ENCODE measurements at places on chromosomes 1 and 21. TPM values are rescaled to one million over a fixed set of nuclear protein-coding genes. Genes with fewer than 3 reads are reported as not detected.

DNA sequence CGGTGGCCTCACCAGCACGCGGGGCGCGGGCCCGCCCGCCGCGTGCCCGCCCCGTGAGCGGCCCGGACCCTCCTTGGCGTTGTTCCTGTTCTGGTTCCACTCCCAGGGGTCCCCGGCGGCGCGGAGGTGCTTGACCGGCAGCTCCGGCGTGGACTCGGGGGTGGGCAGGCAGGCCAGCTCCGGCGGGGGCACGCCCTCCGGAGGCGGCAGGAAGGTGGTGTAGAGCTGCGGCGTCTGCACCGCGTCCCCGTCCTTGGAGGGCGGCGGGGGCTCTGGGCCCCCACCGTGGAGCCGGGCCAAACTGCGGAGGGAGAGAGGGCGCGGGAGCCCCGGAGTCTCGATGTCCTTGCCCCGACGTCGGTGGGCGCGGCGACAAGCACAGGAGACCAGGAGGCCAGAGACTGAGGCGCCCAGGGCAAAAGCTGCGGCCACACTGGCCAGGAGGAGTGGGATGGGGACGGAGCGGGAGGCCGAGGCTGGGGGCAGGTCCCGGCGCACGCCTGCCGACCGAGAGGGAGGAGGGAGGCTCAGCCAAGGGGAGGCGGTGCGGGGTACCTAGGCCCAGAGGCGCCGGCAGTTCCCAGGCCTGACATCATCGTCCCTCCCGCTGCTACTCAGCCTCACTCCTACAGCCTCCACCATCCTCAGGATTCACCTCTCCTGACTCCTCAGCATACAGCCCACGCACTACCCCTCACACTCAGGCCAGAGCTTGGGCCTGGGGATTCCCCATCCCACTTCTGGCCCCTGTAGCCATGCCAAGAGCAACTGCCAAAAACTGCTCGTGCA, 13.2 kb downstream of the SEMA6C start:
- DNase-seq = no peak

NES gene
- not detected for total RNA-seq

GRCh38 chr1:173392895-173393658, 84.1 kb upstream of the PRDX6 start:
- DNase-seq = no peak

DNA sequence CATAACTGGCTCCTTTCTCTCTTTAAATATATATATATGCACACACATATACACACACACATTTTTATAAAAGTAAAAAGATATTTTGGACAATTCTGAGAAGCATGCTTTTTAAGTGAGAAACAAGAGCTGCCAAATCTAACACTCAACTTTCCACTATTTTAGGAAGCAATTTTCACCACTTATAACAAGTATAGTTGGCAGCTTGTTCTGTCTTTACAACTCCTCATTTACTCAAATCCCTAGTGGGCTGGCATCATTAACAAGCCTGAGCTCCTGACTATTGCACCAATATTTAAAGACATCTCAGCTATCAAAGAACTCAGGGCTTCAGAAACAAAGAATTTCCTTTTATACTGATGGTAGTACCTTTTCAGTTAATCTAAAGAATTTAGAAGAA, 76.6 kb downstream of the RAB3GAP2 start:
- DNase-seq = no peak

NBPF6 gene
- not detected for total RNA-seq

DNA sequence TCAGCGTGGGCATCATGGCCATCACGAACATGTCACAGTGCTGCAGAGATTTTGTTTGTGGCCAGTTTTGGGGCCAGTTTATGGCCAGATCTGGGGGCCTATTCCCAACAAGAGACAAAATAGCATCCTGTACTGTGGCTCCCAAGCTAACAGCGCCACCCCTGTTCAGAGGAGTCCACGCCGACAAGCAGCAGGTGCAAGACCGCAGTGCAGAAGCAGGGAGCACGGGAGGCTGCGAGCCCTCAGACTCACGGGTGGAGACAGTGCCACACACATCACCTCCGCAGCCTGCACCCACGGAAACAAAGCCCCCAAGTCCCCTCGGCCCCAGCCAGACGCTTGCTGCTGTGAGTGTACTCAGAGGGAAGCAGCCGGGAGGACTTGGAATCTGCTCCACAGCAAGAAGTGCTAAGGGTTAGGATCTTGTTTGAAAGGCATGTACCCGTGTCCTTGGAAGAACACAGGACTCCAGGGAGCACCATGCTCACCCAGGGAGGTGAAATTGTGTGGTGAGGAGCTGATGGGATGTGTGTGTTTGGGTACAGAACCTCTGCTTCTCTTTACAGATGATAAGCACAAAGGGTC, 7.1 kb downstream of the TCP10L start:
- DNase-seq = peak; percentile 17

- no peak for DNase-seq
Observed at GRCh38 chr1:244615301-244615700, 37.6 kb upstream of the DESI2 start.

GRCh38 chr1:204177133-204177532, 11.0 kb upstream of the REN start:
- DNase-seq = no peak

- no peak for DNase-seq
Observed at GRCh38 chr1:236604905-236605806, 840 bp upstream of the HEATR1 start.

GRCh38 chr1:24560361-24560760, 4.5 kb downstream of the NCMAP start:
- no peak for DNase-seq

DNA sequence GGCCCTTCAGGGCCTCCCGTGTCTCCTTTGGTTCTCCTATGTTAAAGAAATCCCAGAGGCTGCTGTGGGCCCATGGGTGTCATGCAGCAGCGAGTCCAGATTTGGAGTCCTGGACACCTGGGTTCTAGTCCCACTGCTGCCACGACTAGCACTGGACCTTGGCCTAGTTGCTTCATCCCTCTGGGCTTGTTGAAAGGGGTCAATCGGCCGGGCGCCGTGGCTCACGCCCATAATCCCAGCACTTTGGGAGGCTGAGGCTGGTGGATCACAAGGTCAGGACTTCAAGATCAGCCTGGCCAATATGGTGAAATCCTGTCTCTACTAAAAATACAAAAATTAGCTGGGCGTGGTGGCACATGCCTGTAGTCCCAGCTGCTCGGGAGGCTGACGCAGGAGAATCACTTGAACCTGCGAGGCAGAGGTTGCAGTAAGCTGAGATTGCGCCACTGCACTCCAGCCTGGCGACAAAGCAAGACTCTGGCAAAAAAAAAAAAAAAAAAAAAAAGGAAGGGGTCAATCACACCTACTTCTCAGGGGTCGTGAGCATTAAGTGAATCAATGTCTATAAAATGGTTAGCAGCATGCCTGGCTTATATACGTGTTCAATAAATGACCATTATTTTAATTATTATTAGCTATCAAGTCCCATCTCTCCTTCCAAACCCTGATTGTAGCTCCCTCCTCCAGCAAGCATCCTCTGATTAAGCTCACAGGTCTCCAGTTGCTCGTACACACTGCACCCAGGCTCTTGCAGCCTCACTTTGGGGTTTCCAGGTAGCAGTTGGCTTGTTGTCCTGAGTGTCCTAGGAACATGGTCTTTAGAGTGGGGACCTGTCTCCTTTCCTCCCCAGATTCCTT, 43.8 kb downstream of the KIRREL1 start:
- DNase-seq = no peak

DNA sequence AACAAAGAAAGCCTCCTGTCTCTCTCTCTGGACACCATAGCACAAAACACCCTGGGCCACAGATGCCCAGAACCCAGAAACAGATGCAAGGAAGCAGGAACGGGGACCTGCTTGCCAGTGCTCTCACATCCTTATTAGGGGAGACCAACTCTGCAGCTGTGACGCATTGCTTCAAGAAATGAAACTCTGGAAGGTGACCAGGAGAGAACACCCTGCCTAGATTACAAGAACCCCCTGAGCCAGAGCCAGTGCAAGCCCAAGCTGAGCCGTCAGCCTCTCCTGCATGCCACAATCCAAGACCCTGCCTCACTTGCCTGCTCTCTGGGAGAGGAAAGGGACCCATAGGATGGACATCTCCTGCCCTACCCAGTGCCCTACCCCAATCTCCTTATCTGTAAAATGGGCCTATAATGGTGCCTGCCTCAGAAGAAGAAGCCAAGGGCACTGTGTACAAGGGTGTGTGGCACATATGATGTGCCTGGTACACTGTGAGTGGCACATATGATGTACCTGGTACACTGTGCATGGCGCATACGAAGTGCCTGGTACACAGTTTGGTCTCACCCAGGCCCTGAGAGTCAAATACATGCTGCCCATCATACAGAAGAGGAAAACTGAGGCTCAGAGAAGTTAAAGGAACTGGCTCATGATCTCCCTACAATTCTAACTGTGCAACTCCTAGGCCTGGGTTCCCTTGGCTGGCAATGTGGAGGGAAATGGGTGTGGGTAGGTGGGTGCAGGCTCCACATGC, 16.8 kb upstream of the FAM131C start:
- DNase-seq = no peak

PTPN14 gene
- total RNA-seq = not detected

GRCh38 chr1:64965366-64966157, 787 bp downstream of the JAK1 start:
- DNase-seq = peak; percentile 86

GRCh38 chr1:53412285-53413174, 46.7 kb upstream of the DMRTB1 start:
- no peak for DNase-seq

GRCh38 chr1:85612704-85613361, 32.3 kb downstream of the CCN1 start:
- DNase-seq = no peak

- no peak for DNase-seq
Observed at GRCh38 chr1:63710308-63710707, 63.5 kb upstream of the ROR1 start.

DMRTA2 gene
- total RNA-seq = not detected

GRCh38 chr1:245322673-245323072, 167.9 kb downstream of the KIF26B start:
- DNase-seq = no peak

- no peak for DNase-seq
Observed at GRCh38 chr1:59356627-59357026, 59.7 kb downstream of the FGGY start.

DNA sequence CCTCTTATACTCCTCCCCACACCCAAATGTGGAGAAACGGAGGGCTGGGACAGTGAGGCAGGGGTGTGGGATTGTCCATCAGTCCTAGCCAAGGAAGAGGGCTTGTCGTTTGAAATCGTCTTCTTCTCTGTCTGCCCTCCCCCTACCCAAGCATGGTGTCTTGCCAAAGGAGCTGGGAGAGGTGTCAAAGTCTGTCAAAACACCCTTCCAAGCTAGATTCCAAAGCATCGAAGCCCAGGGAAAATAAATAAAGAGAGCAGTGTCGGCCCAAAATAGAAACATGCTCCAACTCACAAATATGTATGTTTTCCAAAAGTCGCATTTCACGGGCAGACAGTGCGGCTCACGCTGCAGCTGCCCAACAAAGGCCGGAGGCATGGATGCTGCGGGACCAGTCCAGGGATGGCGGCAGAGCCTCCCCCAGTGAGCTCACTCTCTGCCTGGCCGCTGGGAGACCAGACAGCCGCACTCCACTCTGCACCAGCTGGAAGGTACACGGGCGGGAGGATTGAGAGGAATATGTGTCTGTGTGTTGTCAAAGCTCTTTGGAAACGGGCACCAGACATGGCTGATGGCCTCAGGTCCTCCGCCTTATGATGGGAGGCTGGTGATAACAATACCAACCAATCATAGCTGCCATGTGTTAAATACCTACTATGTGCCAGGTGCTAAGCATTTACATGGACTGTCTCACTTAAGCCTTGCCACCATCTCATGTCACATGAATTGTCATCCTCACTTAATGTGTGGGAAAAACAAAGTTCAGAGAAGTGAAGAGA, 3.9 kb downstream of the DISP3 start:
- DNase-seq = no peak

DNA sequence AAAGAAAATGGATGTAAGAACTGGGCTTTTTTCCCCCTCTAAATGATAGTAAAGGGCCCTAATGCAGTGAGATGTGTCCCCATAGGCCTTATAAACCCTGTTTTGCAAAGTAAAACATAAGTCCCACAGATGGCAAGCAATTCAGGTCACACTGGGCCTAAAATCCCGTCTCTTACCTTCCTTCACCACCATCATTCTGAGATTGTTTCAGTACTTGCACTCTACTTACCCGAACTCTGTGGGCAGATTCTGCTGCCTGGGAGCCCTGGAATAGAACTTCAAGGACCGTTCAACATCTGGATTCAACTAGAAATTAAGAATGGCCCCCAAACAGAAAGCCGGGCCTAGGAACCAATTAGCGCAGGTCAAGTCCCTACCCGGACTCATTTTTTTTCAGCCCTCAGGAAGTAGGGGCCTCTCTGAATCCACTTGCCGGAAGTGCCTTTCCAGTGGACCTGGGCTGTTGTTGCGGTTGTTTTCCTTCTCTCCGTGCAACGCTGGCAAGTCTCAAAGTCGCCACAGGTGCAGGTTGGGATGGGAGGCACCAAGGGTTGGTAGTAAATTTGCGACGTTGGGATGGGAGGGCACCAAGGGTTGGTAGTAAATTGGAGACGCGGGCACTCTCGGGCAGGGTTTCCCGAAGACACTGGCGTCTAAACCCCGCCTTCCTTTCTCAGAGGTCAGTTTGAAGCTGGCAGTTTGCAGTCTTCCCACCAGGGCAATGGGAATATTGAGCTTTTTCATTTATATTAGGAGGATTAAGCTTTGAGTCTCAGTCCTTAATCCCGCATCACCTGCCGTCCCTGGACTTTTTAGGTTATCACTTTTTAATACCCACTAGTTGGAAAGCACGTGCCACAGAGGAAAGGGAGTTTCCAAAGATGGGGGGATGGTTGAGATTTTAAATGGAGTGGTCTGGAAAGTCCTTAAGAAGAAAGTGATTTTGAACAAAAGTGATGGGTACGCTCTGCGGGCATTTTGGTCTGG, at the start of gene TMEM69:
TMEM69 (plus strand) TSS at position 428 of the 987 bp plus-strand sequence. CDS start 2,888 bp downstream, outside the sequence.
- peak; percentile 93 for DNase-seq

DAB1 gene
- not detected for total RNA-seq

DNA sequence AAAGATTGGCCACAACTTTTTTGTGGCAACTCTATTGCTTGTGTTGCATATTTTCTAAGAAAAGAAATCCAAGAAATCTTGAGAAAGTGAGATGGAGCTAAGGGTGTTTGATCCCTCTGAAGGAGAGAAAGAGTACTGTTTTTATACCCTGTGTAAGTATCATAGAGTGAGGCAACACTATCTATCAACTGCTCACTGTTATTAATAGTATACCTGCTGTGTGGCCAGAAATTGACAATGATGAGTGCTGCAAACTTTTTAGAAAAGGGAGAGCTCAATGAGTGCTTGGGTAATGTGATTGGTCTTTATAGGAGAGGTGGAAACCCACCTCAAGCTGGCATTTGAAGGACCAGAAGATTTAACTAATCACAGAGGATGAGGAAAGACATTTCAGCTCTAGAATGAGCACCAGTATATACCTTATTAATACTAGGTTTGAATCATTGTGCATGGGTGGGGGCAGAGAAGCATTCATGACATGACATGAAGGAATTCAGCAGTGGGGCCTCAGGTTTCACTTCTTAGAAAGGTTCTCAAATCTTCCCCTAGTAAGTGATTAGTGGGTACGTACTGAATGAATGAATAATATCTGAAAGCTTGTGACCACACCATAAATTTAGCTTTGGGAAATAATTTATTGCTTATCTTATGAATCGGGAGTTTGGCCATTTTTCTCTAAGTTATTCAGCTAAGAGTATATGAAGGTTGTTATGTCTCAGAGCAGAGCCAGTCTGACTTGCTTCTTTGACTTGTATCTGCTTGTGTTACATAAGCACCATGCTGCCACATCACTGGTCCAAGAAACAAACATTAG, 169.2 kb upstream of the SGIP1 start:
- DNase-seq = no peak

GRCh38 chr21:41399246-41399800, 26.7 kb upstream of the MX1 start:
- DNase-seq = no peak

All from OCI-LY7 (cell line).